ENCODE measurements at places on chromosomes 1 and 21.

- DNase-seq = no peak
Observed at GRCh38 chr1:156525071-156525501, 24.5 kb upstream of the MEF2D start.

- DNase-seq = no peak
Observed at GRCh38 chr1:202964791-202965410, 2.2 kb downstream of the CYB5R1 start.

DNA sequence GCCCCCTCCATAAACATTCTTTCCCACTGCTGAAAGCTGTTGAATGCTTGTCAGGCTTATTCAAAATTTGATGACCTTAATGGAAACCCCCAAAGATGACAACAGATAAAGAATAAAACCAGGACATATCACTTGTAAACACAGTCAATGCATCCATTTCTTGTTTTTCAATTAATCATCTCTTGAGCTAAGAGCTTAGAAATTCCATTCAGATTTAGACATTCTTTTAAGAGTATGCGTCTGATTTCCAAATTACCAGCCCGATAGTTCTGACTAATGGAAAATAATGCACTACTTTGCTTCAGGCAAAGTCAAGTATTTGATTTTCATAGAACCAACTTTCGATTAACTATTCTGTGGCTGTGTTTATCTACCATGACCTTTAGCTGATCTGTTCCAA is 100.6 kb upstream of the RUNX1 start:
- no peak for DNase-seq

GRCh38 chr1:81509594-81509993 is 291.1 kb upstream of the ADGRL2 start:
- no peak for DNase-seq

DNA sequence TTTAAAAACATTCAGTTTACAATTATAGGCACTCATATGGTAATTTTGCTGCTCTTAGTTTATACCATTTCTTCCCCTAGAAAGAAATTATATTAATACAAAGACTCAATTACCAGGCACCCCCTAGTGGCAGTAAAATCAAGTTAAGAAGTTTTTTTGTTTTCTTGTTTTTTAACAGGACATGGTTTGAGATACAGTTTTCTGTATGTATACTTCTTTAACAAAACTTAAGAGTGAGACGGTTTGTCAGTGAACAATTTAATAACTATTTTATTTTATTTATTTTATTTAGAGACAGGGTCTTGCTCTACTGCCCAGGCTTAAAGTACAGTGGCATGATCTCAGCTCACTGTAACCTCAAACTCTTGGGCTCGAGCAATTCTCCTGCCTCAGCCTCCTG is 224.6 kb downstream of the FAF1 start:
- DNase-seq = no peak

GRCh38 chr1:36096500-36097432 is 8.1 kb downstream of the ADPRS start:
- DNase-seq = no peak

DNA sequence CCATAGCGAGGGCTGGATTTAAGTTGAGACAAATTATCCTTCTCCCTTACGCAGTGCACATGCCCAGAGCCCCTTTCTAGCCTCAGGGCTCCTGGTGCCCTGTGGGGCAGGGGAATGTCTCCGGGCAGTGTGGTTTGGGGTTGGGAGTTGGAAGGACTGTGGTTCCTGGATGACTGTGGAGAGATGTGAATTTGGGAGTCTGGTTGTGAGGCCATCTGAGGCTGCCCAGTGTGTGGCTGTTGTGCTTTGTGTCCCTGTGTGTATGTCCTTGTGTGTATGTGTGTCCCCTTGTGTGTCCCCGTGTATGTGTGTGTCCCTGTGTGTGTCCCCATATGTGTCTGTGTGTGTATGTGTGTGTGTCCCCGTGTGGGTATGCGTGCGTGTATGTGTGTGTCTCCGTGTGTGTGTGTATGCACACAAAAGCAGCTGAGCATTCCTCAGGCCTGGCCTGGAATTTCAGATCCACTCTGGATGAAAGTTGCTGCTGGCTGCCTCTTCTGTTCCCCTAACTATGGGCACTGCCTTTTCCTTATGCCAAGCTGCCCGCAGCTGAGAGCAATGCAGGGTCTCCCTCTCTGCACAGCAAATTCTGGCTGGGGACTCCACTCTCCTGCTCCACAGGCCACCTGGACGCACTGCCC is 65.4 kb downstream of the UBIAD1 start:
- no peak for DNase-seq

DNA sequence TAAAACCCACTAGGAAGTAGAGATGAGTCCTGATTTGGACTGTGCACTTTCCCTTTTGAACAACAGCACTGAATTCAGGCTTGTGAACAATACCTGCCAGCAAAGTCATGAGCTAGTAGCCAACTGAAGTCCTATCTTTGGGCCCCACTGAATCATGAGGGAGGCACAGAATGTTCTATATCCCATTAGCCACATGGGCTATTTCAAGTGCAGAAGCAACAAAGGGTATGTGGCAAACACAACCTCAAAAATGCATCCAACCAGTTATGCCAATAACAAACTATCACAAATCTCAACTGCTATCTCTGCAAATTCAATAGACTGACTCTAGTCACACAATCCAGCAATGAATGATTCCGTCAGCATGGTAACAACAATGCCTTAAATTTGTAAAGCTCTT is 276.0 kb downstream of the MRPL39 start:
- no peak for DNase-seq

GRCh38 chr21:39314143-39315027 is 953 bp upstream of the BRWD1 start:
- peak; percentile 22 for DNase-seq

DNA sequence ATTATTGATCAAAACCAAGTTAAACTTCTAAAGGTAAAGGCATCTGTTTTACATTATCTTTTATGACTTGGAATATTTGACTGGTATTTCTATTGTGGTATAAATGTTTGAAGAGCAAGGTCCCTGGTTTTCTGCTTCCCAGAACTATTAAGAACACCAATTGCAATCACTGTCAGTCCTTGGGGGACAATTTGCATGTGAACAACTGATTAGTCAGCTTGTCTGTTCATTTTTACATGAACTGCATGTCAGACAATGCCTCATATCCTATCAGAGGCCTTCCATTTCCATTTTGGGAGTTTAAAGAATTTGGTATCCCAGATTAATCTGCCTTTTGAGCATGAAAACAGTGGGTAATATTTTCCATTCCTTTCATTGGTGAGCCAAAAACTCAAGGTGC is 654.9 kb upstream of the USP24 start:
- no peak for DNase-seq

DNA sequence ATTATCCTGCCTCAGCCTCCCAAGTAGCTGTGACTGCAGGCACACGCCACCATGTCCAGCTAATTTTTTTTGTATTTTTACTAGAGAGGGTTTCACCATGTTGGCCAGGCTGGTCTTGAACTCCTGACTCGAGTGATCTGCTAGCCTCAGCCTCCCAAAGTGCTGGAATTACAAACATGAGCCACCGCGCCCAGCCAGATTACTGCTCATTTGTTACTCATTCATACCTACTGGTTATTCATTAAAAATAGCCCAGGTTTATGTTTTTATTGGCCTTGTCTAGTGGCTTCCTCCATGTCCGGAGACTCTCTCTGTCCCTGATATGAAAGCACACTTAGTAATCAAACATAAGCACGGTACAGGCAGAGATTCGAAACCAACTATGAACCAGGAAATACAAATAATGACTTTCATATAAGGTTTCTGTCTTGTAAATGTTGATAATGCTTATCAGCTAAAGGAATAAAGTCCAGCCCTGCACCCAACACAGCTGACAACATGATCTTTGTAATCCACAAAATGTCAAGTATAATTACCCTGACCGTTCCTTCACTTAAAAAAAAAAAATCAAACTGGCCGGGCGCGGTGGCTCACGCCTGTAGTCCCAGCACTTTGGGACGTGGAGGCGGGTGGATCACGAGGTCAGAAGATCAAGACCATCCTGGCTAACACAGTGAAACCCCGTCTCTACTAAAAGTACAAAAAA is 50.4 kb upstream of the CXADR start:
- no peak for DNase-seq

DNA sequence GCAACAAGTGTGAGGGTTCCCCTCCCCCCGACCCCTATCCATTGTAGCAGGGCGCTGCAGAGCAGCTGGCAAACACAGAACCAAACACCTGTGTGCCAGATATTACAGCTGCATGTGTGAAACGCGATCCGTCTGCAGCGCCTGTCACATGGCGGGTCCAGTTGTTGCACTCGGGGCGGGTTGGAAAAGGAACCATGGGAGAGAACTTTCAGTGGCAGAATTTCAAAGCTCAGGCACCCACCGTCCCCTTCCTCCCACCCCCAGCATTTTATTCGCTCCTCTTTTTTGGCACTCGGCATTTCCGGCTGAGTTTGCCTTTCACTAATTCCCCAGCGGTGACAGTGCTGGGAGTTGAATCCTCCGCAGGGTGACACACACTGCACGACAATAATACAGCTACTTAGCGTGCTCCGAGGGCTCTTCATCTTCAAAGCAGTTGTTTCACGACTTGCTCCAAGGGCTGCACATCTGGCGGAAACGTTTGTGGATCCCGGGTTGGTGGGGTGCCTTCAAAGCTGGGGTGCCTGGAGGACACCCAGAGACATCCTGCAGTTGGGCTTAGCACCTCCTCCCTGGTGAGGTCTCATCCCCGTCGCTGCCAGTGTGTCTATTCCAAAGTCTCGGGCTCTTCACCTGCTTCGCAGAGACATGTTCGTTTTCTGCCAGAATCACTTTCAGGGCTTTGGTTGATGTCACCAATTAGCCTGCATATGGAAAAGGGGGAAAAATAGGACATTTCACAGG is 180.7 kb downstream of the ZBTB18 start:
- no peak for DNase-seq

- DNase-seq = peak; percentile 39
Observed at GRCh38 chr1:89607156-89607555, 25.8 kb upstream of the LRRC8C start.

DNA sequence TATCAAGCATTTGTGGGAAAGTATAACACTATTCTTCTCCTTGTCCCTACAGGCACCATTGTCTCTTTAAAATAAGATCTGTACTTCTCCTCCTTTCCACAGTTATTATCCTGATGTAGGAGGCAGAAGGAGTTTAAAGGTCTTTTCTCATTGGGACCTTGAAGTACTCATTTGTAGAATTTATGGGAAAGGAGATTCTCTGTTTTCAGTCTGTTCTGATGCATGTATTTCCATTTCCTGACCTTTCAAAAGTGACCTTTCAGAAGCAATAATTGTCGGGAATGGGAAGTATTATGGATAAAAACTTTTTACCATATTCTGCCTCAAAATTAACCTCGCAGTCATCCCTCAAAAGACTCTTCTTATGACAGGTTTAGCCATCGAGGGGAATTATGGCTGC is 224.8 kb downstream of the CTH start:
- DNase-seq = no peak

DNA sequence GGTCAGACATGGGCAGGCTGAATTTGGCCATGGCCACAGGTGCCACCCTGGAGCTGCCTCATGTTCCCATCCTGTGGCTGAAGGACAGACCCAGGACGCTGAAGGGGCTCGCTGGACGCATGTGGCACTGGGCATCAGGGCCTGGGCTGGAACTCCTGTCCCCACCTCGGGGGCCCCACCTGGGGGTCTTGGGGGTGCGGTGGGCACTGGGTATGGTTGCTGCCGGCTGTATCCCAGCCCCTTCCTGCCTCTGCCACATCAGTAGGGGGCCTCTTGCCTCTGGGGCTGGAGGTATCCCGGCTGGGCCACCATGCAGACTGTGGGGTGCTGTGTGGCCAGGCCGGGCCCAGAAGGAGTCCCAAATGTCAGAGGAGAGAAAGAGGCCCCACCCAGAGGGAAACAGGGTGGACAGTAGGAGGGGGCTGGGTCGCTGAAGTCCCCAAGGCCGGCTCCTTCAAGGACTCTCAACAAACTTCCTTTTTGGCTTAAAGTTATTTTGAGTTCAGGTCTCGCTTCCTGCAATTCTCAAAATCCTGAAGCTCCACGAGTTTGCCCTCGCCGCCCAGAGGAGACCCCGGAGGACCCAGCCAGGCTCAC is 78.7 kb downstream of the SIK1 start:
- no peak for DNase-seq

DNA sequence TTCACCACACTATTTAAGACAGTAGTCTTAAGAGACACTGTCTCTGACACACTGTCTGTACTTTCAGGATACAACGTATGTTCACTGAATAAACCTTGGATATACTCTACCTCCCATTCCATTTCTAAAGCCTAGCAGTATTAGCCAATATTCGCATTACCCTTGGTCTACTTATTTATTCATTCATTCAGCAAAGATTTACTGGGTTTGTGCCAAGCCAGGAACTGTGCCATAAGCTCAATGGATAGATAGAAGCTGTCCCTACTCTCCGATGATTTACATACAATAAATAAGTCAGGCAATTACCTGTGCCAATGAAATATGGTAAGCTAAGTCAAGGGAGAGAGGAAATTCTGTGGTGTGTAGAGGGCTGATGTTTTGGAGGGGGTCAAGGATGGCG is 195.2 kb upstream of the RAB4A start:
- DNase-seq = no peak

- DNase-seq = no peak
Observed at GRCh38 chr1:183039985-183040447, 16.8 kb downstream of the LAMC1 start.

GRCh38 chr1:172918478-172918877 is 132.3 kb downstream of the TNFSF18 start:
- no peak for DNase-seq

- DNase-seq = no peak
Observed at GRCh38 chr1:243312952-243313634, 57.3 kb downstream of the SDCCAG8 start.

GRCh38 chr1:41681331-41682098 is 197.0 kb upstream of the EDN2 start:
- DNase-seq = no peak

GRCh38 chr1:172360985-172361384 is 59.5 kb upstream of the C1orf105 start:
- no peak for DNase-seq

GRCh38 chr1:211612786-211613107 is 33.8 kb upstream of the SLC30A1 start:
- DNase-seq = no peak

DNA sequence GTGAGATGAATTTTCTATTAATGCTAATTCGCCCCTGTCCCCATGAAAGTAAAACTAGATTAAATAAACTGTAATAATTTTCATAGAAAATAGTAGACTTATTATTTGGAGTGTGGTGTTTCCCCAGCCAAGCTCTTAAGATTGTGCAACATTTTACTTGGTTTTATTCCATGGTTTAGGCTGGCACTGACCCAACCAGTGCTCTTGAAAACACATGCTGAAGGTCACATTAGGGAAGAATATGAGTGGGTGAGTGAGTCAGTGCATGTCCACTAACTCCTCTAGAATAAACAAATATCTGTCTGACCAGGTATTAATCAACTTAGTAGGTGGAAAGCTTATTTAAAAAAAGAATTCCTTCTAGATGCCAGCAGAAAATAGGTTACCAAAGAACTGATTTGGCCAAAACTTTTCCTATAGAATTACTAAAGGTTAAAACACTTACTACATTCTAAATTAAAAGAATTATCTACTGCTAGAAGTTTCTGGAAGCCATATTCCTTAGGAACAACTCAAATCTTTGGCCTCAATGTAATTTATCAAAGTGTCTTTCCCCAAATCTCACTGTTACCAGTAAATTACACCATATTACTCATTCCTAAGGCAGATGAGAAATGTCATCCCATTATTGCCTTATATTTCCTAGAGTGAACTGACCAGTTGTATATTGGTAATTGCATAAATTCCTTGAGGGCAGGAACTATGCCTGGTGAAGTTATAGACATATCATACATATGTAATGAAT is 89.7 kb upstream of the RGS1 start:
- no peak for DNase-seq

- no peak for DNase-seq
Observed at GRCh38 chr1:242398351-242398750, 126.1 kb downstream of the PLD5 start.

- DNase-seq = no peak
Observed at GRCh38 chr1:24018611-24019580, 38.8 kb upstream of the SRSF10 start.
